ENCODE measurements at places on chromosomes 2 and 18. TPM values are rescaled to one million over a fixed set of nuclear protein-coding genes. Genes with fewer than 3 reads are reported as not detected.

GRCh38 chr2:203914546-203915182, 21.9 kb upstream of the ICOS start:
- DNase-seq: no peak

DNA sequence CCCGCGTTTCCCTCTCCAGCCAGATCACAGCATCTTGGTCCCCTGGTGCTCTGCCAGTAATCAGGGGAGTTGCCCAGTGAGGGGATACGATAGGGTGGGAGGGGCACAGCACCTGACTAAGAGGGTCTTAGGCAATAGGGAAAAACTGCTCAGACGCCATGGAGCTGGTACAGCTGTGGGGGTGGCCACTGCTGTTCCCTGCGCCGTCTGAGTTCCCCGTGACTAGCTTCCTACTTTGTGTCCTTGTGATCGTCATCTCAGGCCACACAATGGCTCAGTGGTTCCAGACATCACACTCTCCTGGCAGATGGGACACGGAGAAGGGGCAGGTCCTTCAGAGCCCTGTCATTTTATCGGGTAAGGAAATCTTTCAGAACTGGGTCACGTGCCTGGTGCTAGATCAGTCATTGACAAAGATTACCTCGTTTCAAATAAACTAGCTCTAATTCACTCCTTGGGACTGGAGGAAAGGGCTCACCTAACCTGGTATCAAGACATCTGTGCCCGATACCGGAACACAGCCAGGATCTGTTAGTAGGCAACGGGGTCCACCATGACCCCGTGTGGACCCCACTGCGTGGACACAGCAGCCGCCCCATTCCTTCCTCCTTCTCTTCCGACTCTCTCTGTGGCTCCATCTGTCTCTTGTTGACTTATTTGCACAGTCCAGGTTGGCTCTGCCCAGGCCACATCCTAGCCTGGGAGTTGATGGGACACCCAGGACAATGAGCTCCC, 101.6 kb downstream of the PTGR3 start:
- DNase-seq: no peak

MYL12B gene
- total RNA-seq: 403 TPM

DNA sequence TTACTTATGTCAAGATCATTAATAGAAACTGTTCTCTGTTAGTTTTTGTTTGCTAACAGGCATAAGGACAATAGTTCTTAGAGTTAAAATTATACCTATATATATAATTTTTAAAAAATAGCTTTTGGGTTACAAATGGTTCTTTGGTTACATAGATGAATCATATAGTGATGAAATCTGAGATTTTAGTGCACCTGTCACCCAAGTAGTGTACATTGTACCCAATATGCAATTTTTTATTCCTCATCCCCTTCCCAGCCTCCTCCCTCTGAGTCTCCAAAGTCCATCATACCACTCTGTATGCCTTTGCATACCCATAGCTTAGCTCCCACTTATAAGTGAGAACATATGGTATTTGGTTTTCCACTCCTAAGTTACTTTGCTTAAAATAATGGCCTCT, 26.4 kb downstream of the SLC4A1AP start:
- DNase-seq: no peak

GRCh38 chr2:190763901-190764514, 115.1 kb downstream of the NAB1 start:
- no peak for DNase-seq

C1QL2 gene
- not detected for total RNA-seq

GRCh38 chr18:63113899-63114565, 205.5 kb downstream of the BCL2 start:
- no peak for DNase-seq

DNA sequence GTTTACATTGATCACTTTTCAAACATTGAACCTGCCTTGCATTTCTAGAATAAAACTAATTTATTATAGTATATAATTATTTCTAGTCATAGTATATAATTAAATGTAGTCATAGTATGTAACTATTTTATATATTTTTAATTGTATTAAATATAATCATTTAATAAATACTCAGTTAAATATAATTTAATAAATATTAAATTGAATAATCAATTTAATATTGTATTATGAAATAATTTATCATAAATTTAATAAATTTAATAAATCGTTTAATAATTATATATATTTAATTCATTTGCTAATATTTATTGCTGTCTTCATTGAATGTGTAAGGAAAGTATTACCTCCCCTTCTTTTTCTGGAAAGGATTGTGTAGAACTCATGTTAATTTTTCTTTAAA, 225.6 kb upstream of the NRP2 start:
- DNase-seq: no peak

WNT10A gene
- total RNA-seq: 1.5 TPM

- DNase-seq: no peak
Observed at GRCh38 chr2:162768656-162769055, 69.9 kb downstream of the KCNH7 start.

DNA sequence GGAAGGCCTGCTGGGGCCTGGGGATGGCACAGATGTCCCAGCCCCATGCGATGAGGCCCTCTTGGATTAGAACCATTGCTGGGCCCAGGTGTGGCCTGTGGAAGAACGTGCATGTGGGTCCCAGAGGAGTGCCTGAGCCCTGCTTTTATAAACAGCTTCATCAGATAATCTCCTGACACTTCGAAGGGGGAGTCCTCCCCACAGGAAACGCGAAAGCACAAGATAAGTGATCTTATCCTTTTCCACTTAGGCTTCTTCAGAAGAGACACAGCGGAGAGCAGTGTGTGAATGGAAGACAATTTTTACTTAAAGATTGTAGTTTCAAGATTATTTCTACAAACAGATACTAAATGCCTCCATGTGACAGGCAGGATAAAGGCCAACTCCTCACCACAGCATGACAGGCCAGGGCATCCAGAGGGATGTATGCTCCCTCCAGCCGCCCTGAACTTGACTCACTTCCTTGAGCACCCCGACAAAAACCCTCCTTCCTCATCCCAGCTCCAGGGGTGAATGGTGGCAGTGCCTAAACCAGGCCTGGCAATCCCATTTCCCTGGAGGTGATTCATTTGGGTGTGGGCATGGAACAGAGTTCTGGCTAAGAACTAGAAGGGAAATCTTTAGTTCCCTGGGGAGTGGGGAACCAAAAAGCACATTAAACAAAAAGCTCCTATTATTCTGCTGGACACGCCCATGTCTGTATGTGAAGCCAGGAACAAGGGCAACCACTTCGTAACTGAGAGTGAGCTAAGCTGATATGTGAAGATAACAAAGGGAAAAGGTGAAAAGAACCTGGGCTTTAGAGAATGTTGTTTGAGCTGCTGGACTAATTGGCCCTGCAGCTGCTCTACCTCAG, 56.2 kb upstream of the TMEM163 start:
- DNase-seq: peak; percentile 15

DNA sequence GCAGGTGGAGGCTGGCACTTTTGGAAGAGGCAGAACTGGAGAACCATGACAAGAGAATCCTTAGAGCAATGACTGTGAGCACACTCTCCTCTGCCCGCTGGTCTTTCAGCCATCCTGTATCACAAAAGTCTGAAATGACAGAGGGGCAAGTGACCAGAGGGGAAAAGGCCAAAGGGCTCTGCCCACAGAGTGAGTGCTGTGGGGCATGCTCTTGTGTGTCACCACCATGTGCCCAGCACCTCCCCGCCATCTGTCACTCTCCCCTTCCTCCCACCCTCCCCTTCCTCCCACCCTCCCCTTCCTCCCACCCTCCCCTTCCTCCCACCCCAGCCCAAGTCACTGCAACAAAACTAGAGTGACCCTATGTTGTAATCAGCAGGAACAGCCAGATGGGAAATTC, 31.9 kb downstream of the DAW1 start:
- DNase-seq: no peak

DNA sequence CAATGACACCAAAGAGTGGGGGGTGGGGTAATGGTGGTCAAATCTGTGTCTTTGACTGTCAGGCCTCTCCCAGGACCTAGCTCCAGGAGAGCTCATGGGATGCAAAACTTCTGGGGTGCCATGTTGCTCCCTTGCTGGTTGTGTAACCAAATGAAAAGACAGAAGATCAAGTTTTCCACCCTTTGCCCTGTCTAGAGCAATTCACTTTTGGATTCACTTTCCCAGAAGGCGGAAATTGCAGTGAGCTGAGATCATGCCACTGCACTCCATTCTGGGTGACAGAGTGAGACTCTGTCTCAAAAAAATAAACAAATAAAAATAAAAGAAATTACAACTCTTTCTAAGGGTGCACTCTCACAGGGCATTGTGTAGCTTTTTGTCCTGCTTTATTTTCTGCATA, 34.9 kb upstream of the PLA2R1 start:
- DNase-seq: no peak

GRCh38 chr2:228039752-228040534, 141.5 kb downstream of the SPHKAP start:
- peak; percentile 34 for DNase-seq

DNA sequence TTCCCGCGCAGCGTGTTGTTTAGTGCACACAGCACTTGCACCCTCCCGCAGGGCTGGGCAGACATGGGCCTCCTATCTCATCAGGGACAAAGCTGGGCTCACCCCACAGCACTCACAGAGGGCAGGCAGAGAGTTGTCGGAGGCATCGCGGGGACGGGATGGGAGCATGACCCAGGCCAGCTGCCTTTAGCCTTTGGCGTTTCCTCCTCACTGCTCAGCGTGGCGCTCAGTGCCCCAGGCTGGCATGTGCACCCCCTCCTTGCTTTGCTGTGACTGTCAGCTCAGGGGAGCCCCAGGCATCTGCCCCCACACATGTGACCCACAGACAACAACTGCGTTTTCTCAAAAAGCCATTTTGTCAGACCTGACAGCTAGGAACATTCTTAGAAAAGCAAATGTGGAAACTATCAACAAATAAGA, 101.1 kb downstream of the RNF144A start:
- no peak for DNase-seq

DNA sequence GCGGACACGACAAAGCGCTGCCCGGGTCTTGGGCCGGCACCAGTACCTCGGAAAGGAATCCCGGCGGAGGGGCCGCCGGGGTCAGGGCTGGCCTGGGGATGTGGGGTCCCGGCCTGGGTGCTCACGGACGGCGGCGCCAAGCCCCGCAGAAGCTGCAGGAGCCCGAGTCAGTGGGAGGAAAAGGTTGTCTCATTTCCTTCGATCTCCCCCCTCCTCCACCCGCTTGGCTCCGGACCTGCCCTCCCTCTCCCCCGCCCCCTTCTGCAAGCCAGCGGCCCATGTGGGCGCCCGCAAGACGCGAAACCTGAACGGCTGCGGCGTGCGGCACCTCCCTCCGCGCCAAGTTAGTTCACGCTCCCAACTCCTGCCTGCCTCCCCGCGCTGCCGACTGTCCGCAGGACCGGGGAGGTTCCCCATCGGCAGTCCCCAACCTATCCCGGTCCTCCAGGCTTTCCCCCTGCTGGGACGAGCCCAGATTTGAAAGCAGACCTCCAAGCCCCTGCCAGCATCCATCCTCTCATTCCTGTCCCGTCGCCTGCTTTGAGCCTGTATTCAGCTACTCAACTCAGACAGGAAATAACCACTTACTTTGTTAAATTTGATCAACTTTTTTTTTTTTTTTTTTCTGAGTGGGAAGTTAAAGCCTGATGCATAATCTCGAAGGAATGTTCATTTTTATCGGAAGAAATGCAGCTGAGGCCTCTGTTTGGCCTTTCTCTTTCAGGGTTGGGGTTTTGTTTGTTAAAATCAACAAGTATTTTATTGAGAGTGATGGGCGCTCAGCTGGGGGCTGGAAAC, at the start of gene EVA1A:
Gene EVA1A (minus strand): TSS at position 172 of the 798 bp plus-strand sequence. CDS start 42,799 bp downstream, outside the sequence.
- no peak for DNase-seq

- no peak for DNase-seq
Observed at GRCh38 chr2:120472891-120473309, 127.0 kb downstream of the INHBB start.

DNA sequence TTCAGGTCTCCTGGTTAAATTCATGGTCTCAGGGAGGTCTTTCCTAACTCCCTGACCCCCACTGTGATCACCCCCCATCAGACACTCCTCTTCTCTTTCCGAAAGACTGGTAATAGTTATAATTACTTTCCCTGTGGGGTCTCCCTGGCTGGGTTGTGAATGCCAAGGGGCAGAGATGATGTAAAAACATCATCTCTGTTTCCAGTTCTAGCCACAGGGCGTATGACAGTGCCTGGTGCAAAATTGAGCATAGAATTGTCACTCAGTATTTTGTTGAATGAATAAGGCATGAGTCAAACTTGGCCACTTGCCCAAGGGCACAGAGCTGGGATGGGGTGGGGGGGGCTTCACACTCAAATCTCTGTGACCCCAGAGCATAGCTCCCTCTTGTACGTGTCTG, 65.2 kb downstream of the LTBP1 start:
- no peak for DNase-seq

DNA sequence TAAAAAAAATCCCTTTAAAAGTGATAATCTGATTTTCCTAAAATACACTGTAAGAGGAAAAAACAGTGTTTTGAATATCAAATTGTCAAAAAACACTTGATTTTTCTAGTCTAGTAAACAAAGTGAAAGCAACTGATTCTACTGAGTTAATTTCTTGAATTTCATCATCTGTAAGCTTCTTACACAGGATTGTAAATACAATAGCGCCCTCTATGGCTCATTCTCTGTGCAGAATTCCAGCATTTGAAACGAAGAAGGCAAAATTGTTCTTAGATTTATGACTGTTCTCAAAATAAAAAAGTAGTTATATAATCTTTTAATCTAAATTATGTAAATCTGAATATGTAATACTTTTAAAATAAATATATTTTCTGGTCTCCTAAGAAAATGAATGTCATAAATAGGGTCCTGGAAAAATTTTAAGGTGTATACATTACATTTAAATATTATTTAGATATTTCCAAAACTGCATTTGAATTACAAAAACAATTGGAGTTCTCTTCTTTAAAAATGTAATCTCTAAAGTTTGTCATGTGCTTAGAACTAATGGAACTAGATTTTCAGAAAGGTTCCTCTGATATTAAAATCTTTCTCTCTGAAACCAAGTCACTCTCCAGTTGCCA, 176.9 kb upstream of the MC4R start:
- DNase-seq: peak; percentile 66

- DNase-seq: no peak
Observed at GRCh38 chr2:206452242-206452641, 8.9 kb downstream of the ADAM23 start.

- DNase-seq: no peak
Observed at GRCh38 chr2:230411570-230412370, 4.2 kb upstream of the SP100 start.

- DNase-seq: no peak
Observed at GRCh38 chr2:18976168-18976961, 382.1 kb downstream of the OSR1 start.

DNA sequence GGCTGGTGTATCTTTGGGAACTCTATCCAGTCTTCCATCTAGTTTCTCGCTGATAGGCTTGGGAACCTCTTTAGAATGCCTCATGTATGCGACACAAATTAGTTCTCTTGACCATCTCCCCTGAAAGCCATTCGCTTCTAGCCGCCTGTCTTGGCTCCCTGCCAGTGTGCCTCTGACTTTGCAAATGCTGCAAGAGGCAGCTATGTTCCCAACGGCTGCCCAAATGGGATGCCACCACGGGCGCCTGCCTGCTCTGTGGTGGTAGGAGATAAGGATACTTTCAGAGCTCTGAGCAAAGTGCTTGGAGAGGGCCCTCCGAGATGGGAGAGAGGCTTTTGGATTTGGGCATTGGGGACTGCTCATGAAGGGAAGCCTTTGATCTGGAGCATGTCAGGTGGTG, 77.7 kb upstream of the IGFBP5 start:
- DNase-seq: no peak

Measured in HCT116 (cell line).